Retina (tissue), 1 donor: ENCODE measurements at places on chromosomes 16 and 17.
A peak's percentile ranks its signal among the peaks of the same experiment; 100 is the strongest.

GRCh38 chr17:81310949-81311550 lies 15.9 kb upstream of the SLC38A10 start:
- DNase-seq: no peak

DNA sequence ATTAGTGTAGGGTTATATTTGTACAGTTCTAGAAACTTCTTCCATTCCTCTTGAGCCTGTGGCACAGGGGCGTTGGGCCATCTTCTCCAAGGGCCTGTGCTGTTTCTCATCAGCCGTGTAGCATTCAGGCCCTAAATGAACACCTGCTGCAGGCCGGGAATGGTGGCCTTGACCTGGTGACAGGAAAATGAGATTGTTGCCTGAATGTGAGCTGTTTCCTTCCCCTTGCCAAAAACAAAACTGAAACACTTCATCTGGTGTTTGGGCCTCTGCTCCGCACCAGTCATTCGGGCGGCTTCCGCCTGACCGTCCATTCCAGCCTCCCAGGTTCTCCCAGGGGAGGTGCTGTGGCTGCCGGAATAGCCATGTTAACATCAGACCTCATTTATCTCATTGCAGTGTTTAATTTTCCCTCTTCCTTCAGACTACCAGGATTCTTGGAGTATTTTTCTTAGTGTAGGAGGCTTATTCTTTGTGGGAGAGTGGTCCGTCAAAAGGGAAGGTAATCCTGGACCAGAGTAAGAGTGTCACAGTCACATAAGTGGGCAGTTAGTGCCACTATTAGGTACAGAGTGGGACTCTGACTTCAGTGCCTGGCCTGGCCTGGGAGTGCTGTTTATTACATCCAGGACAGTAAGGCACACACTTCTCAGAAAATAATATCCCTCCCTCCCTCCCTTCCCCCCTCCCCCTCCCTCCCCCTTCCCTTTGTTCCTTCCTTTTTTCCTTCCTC lies 61.9 kb downstream of the WWP2 start:
- DNase-seq: peak; percentile 23

GRCh38 chr17:33751702-33752065 lies 458.6 kb upstream of the ASIC2 start:
- DNase-seq: no peak

DNA sequence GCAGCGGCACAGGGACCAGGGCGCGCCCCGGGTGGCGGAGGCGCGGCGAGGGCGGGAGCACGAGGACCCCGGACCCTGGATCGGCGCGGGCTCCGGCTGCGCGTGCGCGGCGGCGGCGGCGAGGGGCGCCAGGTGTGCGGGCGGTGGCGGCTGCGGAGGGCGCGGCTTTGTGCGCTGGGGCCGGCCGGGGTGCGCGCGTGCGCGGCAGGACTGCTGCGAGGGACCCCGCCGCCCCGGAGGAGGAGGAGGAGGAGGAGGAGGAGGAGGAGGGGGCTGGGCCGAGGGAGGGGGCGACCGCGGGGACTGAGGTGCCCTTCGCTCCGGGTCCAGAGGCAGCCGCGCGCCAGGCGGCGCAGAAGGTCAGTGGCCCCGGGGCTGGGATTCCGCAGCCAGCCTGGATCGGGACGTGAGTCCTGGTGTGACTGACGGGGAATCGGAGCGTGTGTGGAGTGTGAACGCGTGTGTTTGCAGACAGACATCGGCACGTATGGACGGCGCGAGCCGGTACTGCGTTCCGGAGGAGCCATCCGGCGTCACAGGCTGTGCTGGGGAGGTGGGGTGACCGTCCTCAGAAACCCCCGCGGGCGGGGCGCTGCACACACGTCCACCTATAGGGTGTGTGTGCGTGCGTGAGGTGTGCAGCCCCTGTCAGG lies 19.5 kb upstream of the RAP1GAP2 start:
- DNase-seq: peak; percentile 78

- no peak for DNase-seq
Measured at GRCh38 chr16:15739950-15740349, 89.9 kb downstream of the NDE1 start.

- no peak for DNase-seq
Measured at GRCh38 chr17:33689725-33690124, 396.6 kb upstream of the ASIC2 start.
